WTC11 (cell line): ENCODE measurements at places on chromosomes 11 and 22.

DNA sequence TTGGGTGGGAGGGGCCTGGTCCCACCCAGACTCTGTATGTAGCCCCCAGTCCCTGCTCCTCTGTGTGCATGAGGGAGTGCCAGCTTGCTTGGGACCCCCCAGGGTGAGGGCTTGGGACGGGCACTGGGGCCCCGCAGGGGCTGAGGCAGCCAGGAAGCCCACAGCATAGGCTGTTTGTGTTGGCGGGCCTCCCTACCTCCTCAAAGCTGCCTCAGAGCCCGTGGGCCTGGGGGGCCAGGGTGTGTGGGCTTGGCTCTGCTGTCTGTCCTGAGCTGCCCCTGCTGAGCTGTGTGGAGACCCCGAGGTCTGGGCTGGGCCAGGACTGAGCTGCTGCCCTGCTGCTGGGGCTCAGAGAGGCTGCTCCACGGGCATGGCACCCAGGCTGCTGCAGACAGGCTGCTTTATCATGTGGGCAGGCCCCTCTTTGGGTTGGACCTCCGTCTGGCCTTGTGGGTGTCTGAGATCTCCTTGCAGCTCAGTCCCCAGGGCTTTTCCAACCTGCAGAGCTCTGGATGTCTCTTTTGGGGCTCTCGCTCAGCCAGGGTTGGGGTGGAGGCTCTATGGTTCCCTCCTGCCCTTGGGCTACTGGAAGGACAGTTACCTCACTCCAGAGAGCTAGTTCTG, 3.3 kb downstream of the TSPAN4 start:
- DNase-seq: no peak

DNA sequence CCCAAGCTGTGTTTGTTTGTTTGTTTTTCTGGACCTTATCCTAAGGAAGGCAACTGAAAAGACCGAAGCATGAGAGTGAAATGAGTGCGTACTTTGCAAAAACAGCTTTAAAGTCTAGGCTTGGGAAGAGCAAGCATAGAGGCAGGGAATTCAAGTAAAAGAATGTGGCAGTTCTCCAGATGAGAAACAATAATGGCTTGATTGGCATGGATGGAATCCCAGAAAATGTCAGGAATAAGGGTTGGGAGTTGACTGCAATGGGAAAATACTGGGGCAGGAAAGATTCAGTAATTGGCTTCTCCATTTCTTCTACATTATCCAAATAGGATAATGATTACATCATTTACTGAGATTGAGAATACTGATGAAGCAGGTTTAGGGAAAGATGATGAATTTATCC, 17.5 kb downstream of the SAAL1 start:
- no peak for DNase-seq

- DNase-seq: no peak
Measured at GRCh38 chr11:95692526-95693260, 96.9 kb downstream of the FAM76B start.

- DNase-seq: no peak
Measured at GRCh38 chr22:45911601-45912271, 65.2 kb downstream of the WNT7B start.

DNA sequence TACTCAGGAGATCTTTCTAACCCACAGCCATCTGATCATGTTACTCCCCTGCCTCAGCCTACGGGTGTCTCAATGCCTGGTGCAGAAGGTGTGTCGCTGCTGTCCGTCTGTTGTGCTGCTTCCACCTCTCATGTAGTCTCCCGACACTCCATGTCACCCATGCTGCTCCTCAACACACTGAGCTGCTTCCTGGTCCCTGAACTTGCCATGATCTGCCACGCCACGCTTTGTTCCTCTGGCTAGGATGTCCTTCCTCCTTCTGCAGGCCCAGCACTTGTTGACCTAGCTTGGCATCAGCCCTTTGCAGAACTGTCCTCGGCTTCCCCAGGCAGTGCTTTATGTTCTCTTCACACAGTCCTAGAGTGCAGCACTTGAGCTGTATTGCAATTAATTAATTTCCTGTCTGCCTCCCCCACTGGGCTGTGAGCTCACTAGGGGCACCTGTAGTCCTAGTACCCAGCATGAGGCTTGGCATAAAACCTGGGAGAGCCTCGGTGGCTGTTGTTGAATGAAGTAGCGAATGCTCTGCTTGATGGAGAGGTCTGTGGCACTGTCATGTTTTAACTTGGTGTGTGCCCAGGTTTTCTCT, 9.5 kb downstream of the GTPBP1 start:
- no peak for DNase-seq

DNA sequence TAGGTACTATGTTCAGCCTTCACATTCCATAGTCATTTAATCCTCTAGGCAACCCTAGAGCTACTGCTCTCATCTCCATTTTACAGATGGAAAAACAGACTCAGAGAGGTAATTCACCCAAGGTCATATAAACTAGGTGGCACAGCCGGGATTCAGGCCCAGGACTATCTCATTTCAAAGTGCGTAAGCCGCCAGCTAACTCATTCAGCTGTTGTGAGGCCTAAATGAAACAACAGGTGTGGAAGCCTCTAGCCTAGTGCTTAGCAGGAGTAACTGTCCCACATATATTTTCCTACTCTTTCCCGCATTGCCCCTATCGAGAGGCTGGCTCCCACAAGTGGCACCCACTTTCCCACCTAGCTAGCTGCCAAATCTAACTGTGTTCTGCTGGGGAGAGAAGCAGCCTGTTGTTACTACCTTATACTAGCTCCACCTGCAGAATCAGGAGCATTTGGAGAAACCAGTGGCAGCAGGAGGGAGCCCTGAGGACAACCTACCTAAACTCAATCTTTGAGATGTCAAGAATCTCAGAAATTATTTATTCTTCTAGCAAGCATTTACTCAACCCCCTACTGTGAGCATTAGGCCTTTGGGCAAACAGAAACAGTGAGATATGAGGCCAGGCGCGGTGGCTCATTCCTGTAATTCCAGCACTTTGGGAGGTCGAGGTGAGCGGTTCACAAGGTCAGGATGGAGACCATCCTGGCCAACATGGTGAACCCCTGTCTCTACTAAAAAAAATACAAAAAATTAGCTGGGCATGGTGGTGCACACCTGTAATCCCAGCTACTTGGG, 20.9 kb downstream of the PRG3 start:
- DNase-seq: no peak

DNA sequence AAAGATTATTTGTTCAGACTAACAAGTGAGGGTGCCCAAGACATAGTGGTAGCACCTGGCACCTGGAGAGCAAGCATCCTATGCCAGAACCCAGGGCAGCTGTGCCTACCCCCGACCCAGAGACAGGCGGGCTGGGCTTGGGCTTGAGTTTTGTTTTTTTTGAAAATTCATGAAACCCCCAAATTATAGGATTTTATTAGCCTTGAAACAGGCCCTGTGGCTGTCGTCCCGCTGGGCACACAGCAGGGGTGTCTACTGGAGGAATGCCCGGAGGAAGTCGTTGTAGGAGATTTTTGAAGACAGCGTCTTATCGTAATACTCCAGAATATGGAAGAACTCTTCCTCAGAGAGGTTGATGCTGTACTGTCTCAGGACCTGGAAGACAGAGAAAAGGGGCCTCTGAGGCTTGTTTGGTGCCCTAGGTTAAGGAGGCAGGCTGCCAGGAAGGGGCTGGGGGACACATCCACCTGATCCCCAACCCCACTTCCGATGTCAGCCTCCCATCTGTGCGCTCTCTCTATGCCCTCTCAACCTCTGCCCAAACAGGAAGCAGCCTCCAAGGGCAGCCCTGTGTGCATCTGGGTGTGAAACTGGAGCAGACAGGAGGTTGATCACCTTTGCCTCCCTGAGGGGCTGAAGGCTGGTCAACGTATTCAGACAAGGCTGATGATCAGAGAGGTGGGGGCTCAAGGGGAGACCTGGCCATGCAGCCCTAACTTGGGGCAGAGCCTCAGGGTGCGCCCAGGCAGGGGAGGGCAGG, 117.0 kb downstream of the MPPED1 start:
- DNase-seq: no peak

- DNase-seq: peak; percentile 30
Measured at GRCh38 chr22:25942856-25943411, 200.9 kb downstream of the MYO18B start.

- DNase-seq: no peak
Measured at GRCh38 chr11:117457031-117457785, 129.6 kb downstream of the CEP164 start.

- DNase-seq: no peak
Measured at GRCh38 chr22:37177755-37178154, 10.3 kb downstream of the C1QTNF6 start.

GRCh38 chr11:7098235-7098832, 9.5 kb downstream of the RBMXL2 start:
- DNase-seq: no peak

GRCh38 chr11:67406969-67407687, 3.2 kb downstream of the TBC1D10C start:
- DNase-seq: no peak

GRCh38 chr22:30273711-30274436, 7.2 kb upstream of the OSM start:
- no peak for DNase-seq

DNA sequence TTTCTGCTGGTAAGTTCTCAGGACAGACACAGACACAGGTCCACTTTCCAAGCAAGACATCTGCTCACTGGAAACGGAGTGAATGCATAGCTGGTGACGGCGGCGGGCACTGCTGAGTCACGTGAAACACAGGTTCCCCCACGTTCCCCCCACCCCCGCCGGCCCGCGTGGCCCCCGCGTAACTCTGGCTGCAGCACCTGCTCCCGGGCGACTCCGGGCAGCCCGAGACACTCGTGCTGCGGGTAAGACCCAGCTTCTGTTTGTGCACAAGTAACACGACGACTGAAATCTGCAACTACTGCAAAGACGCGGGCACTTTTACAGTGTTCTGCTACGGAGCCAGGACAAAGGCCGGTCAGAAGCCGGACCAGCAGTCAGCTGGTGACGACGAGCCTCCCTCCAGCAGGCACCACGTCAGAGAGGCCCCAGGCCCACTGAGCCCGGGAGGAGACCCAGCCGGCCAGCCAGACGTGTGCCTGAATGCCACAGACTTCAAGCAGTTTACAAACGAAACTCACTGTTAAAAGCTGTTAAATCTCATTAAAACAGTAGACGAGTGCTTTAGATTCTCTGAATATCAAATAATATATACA, 12.9 kb upstream of the ARFGAP3 start:
- no peak for DNase-seq

DNA sequence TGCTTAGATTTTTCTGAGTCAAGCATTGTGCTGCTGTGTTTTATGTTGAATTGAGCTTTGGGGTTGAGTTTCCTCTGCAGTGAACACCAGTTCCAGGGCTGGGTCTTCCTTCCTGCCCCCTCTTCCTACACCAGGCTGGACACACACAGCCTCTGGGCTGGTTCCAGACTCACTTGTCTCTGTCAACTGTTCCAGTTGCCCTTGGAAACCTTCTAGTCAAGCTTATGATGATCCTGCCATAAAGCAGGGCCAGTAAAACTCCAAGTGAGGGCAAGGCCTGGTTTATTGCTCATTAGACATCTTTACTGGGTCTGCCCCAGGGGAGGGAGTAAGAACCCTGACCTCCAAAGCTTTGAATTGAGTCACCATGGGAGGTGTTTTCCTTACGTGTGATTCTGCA, 61.1 kb downstream of the KIAA1671 start:
- DNase-seq: no peak

DNA sequence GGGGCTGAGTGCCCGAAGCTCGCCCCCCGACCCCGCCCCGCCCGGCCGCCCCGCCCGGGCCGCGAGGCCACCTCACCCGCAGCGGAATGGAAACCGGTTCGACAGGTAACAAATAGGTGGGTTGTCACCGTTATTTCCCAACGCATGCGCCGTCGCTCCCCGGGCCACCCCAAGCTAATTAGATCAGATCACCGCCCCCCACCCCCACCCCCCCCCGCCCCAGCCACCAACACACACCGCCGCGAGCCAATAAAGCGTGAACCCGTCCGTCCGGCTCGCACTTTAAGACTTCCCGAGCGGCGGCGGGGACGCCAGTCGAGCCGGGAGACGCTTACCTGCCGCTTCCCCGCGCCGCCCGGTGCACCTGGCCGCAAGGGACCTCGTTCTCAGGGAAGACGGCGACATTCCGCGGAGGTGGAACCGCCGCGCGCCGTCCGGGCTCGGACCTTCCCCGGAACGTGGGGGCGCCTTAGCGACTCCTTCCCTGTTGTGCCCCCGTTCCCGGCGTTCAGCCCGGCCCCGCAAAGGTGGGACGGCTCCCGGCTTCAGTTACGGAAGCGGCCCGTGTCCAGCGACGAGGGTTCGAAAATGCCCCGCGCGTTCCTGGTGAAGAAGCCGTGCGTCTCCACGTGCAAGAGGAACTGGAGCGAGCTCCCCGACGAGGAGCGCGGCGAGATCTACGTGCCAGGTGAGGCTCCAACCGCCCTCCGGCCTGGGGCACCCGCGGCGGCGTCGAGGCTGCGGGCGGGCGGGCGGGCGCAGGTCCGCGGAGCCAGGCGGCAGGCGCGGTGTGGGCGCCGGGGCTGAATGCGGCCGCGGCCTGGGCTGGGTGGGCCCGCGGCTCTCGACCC, at the start of gene OVOL1:
TSS of gene OVOL1 (plus strand) at position 278 of the 851 bp plus-strand sequence. CDS start at position 589, 311 bp downstream.
- DNase-seq: peak; percentile 82

DNA sequence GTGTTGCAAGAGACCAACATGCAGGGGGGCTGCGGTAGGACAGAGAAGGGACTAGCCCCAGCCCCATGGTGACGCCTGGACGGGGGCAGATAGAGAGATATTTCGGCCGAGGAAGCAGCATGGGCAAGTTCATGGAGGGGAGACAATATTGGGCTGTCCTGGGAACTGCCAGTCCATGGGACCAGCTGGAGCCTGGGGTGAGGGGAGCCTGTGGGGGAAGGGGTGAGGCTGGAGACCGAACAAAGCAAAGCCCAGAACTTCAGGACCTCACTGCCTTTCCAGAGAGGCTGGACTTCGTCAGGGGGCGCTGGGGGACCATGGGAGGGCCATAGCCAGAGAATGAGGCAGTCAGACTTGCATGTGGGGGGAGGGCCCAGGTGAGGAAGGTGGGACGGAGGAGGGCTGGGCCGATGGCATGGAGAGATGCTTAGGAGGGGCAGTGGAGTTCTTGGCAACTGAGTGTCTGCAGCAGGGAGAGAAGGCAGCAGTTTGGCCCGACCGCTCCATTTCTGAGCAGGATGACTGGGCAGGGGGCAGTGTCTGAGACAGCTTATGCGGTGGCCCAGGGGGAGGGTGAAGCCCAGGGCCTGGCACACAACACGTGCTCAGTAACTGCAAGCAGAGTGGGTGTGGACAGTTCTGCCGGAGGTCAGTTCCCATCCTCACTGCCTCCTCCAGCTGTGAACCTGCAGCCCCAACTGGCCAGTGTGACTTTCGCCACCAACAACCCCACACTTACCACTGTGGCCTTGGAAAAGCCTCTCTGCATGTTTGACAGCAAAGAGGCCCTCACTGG, 712 bp downstream of the UPK3A start:
- peak; percentile 76 for DNase-seq

GRCh38 chr11:94735907-94736306, 32.2 kb upstream of the AMOTL1 start:
- DNase-seq: no peak

GRCh38 chr11:108635106-108635505, 29.8 kb upstream of the DDX10 start:
- no peak for DNase-seq

- no peak for DNase-seq
Measured at GRCh38 chr22:24460418-24461089, 33.2 kb downstream of the ADORA2A start.

- DNase-seq: peak; percentile 58
Measured at GRCh38 chr22:39215426-39216142, 29.2 kb downstream of the PDGFB start.
